ENCODE measurements at places on chromosomes 5 and 9.

GRCh38 chr5:125117566-125117965 lies 371.1 kb upstream of the ZNF608 start:
- no peak for DNase-seq

DNA sequence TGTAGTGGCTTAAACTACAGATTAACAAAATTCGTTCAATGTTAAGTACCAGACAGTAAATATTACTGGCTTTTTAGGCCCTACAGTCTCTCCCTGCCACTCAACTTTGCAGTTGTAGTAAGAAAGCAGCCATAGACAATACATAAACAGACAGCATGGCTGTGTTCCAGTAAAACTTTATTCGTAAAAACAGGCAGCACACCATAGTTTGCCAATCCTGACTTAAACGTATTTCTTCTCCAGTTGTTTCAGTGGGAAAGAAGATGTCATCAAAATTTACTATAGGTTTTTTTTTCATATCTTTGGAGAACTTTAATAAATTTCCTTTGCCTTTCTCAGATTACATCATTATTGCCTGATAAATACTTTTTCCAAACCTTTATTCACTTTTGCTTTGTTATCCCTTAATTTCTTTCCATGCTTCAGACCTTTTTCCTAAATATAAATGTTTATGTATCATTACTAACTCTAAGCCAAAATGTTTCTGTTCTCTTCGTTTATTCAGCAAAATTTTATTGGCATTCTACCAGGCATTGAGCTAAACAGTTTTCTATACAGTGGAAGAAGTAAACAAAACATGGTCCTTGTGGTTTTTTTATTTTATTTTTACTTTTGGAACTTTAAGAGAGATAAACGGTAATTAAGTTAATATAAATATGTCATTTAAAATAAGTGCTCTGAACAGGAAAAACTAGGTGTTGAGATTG lies 64.5 kb downstream of the SLF1 start:
- no peak for DNase-seq

DNA sequence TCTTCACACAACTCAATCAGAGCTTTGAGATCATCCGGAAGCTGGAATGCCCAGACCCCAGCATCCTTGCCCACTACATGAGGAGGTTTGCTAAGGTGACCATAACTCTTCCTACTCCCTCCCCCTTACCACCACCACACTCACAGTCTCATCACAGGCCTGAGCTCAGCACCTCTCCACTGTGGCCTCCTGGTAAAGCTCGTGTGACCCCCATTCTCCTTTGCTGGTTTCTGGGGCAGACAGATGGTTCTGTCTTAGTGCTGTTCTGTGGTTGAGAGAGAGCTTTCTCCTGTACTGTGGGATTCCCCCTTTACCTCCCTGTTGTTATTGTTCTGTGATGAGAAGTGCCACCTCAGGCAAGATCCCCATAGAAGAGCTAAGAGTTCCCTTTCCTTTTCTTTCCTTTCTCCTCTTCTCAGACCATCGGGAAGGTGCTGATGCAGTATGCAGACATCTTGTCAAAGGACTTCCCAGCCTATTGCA lies 92.7 kb upstream of the RUSC2 start:
- no peak for DNase-seq

DNA sequence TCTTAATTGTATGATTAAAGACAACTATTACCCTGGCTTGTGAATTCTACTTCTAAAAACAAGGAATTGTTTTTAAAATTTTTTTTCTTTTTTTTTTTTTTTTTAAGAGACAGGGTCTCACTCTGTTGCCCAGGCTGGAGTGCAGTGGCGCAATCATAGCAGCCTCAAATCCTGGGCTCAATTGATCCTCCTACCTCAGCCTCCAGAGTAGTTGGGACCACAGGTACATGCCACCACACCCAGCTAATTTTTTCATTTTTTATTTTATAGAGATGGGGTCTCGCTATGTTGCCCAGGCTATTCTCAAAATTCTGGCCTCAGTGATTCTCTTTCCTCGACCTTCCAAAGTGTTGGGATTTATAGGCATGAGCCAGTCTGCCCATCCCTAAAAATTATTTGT lies 62.3 kb downstream of the HABP4 start:
- DNase-seq: no peak

DNA sequence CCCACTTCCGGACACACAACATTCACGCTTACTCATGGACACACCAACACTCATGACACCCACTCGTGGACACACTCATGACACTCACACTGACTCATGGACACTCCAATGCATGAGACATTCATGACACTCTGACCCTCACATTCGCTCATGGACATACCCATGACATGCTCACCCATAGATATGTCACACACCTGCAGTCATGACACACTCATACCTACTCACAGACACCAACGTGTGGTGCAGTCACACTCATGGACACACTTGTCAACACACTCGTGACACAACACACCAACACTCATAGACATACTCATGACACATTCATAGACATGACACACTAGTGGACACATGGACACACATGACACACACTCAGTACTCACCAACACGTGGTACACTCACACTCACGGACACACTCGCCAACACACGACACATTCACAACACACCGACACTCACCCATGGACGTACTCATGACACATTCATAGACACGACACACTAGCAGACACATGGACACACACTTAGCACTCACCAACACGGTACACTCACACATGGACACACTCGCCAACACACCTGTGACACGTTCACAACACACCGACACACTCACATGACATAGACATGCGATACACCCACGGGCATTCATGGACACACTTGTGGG lies 73.4 kb downstream of the PHF2 start:
- DNase-seq: no peak

DNA sequence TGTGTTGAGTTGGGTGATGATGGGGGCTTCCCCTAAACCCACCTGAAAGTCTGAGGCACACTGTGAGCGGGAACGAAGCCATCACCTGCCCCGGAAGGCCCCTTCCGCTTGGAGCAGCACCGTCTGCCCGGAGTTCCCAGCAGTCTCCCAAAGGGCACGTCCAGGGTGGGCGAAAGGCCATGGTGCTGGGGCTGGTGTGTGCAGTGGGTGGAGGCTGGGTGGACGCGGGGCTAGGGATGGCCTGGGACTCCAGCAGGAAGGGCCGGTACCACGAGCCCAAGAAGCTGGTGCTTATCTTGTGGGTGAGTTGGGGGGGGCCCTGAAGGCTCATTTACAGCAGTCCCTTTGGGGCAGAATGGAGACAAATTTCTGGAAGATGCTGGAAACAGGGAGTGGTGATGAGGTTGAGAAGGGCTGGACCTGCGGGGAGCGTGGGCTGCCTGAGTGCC lies 4.6 kb downstream of the FLT4 start:
- no peak for DNase-seq

- no peak for DNase-seq
These were observed 31.2 kb upstream of the RAD23B start for GRCh38 chr9:107251756-107252322.

GRCh38 chr5:108749128-108749861 lies 1.6 kb downstream of the FER start:
- DNase-seq: no peak

DNA sequence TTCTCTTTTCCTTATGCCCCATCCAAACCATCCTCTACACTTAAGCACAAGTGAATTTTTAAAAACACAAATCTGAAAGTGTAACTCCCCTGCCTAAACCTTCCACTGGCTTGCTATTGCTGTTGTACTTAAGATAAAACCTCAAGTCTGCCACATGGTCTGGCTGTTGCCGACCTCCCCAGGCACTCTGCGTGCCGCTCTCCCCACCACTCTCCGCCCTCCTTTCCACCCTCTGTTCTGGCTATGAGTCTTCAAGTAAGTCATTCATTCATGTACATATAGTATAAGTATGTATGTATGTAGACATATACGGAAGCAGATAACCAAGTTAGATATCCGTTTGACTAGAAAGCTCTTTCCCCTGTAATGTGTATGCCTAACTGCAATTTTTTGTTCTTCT lies 94.7 kb upstream of the ANKRD55 start:
- peak; percentile 18 for DNase-seq

DNA sequence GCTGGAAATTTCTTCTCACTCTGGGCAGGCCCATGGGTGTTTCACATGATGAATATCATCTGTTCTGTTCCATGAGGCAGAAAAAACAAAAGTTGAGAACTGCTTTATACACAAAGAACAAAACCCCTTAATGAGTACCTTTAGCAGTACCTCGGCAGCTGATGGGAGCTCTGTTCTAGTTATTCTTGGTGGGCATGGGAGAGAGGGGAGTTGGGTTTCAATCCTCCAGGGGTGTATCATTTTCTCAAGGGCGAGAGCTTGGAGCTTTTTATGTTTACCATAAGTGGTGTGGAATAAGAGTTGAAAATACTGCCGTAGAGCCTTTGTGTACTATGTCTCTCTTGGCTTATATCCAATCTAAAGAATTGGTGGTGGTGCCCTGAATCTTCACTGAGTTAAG lies 103.3 kb upstream of the ZNF608 start:
- DNase-seq: no peak

GRCh38 chr9:105399117-105399516 lies 48.7 kb upstream of the FSD1L start:
- no peak for DNase-seq

GRCh38 chr9:97567182-97567893 lies 65.8 kb downstream of the TSTD2 start:
- no peak for DNase-seq

DNA sequence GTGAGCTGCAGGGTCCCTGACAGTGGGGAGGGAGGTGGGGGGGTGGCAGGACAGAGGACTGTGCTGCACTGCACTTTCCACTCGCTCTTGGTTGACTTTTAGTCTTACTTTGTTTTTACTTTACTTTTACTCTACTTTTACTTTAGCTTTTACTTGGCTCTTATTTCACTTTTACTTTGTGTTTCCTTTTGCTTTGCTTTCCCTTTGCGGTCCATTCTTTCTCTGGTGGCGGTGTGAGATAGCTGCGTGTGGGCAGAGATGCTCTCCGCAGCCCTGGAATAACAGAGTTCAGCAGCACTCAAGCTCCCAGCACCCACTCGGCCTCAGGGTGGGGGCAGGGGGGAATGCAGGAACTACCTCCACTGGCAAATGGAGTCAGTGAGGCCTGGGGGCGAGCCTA lies 4.7 kb downstream of the AK8 start:
- DNase-seq: no peak

- DNase-seq: peak; percentile 62
These were observed 22.3 kb downstream of the TRAF1 start for GRCh38 chr9:120904061-120904977.

- no peak for DNase-seq
These were observed 56.1 kb downstream of the AGXT2 start for GRCh38 chr5:34991486-34992238.

GRCh38 chr5:135846311-135846710 lies 11.8 kb downstream of the SLC25A48 start:
- DNase-seq: no peak

GRCh38 chr9:117359910-117360309 lies 54.9 kb downstream of the ASTN2 start:
- no peak for DNase-seq

DNA sequence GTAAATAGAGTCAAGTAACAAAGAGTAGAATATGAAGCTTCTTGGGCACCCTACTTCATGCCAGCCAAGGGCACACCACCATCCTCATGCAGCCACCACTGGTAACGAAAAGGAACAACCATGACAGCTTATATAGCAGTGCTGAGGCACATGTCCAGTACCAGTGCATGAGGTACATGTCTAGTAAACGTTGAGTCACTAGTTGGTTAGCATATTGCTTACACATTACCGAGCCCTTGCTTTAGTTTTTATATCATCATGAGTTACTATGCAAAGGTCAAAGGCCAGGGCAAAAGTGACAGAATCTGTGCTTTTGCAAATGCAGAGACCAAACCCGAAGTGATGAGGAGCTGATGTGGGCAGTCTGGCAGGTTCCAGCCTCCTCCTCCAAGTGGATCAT lies 147.1 kb upstream of the MAP1B start:
- no peak for DNase-seq

GRCh38 chr5:73664796-73665195 lies 38.8 kb downstream of the ARHGEF28 start:
- no peak for DNase-seq

GRCh38 chr5:77306531-77306930 lies 96.1 kb downstream of the PDE8B start:
- no peak for DNase-seq

DNA sequence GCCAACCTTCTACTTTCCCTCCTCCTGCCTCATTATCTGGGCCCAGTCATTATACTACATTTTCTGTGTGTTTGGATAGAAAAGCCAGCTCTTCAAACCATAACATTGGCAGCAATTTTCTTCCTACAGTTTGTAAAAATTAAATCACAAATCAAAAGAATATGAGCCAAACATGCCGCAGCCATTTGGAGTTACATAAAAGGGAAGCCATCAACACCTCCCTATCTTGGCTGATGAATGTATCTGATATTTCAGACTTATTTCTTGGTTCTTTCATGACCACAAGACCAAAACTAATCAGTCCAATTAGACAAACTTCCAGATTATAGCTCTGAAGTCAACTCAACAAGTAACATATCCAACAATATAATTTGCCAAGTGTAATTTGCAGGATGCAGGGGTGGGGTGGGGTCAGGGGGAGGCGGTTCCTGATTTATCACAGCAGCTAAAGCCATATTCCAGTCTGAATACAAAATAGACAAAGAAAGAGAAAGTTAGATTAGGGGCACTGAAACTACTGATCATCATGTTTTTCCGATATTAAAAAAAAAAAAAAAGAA lies 89.4 kb upstream of the CNTLN start:
- no peak for DNase-seq

GRCh38 chr5:114948986-114949621 lies 220.6 kb downstream of the TRIM36 start:
- DNase-seq: no peak

DNA sequence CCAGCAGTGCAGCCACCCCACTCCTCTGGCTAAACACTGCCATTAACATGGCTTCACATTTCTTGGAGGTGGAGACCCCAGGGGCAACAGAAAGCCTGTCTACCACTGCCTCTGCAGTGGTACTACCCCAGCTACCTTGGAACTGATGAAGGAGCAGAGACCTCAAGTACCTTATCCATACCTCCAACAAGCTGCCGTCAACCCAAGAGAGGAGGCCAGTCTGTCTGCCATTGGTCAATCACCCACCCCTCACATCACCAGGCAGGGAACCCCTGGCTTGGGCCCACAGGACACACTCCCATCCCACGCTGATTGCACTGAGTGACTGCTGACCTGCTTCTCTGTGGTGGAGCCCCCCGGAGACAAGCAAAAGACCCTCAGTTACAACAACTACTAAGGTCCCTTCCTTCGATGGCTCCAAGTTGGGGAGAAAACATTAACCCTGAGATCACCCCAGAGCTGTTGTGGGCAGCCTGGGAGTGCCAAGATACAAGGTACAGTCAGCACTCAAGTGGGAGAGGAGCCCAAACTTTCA lies 5.6 kb downstream of the IFNA14 start:
- no peak for DNase-seq

DNA sequence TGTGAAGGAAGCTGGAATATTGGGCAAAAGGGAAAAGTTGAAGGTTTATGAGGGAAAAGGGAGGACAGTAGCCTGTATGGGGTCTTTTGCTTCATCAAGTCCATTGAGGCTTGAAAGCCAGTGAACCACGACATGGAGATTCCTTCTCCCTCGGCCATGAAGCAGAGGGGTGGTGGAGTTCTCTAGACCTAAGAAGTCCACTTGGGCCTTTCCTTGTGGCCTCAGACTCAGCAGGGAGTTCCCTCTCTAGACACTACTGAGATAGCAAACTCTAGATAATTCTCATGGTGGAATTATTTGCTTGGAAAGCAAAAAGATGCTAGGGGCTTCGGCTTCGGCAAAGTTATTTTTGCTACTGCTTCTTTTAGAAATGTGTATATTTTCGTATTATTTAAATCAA lies 78.5 kb downstream of the FOXD1 start:
- DNase-seq: no peak

GRCh38 chr9:22008717-22009505 lies at the start of gene CDKN2B:
TSS of gene CDKN2B (minus strand) at chr9:22009305. CDS start at chr9:22008953, 352 bp downstream.
- peak; percentile 62 for DNase-seq
